ENCODE measurements at places on chromosomes 11 and 22.

GRCh38 chr11:121936370-121936769 is 179.6 kb downstream of the BLID start:
- no peak for DNase-seq

DNA sequence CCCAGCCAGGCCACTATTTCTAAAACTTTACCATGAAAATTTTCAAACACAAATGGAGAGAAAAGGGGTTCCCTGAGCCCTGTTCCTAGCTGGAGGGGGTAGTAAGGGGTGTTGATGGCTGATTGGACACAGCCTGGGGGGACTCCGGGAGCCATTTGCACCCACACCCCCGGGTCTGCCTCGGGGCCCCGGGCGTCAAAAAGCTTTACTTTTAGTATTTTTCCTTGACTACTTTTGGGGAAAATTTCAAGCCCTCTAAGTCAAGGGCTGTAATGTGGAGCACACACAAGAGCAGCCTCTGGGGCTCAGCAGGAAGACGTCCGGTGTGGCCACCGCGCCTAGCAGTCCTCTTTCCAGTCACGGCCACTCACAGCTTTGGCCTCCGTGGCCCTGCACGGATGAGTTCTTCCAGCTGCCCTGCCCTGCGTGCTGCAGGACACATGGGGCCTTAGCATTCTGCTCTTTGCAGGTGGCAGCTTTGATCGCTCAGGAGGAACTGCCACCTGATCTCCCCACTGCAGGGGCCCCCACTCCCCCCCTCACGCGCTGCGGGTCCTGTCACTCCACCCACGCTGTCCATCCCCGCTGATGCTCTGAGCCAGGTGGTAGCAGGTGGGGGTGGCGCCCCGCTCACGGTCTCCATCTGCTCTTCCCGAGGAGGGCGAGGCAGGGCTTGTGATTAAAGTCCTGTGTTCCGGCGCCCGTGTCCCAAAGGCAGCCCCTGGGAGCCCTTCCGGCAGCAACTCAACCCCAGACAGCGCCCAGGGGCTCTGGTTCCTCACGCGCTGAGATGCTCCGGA is 14.4 kb downstream of the RNH1 start:
- no peak for DNase-seq

GRCh38 chr11:103659206-103659618 is 377.2 kb upstream of the DDI1 start:
- DNase-seq = no peak

DNA sequence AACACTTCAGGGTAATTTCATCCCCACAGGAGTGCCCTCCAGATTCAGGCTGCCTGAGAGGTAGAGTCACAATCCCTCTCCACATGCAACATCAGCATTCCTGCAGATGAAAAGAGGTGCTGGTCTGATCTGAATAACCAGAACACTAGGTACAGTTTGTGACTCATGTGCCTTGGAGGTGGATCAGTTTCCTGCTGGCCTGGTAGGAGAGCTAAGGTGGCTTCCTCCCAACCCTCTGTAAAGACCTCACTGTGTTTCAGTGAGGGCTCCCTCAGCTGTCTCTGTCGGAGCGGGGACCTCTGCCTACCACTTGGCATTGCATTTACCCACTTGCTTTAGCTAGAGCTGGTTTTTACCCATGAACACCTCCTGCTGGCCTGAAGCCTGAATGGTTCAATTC is 7.6 kb downstream of the OR9G1 start:
- no peak for DNase-seq
